SJSA1 (cell line): ENCODE measurements at places on chromosomes 7 and 10. TPM values are rescaled to one million over a fixed set of nuclear protein-coding genes. Genes with fewer than 3 reads are reported as not detected.

GRCh38 chr10:2207246-2207922 is 470.1 kb upstream of the ADARB2 start:
- H3K27me3 ChIP-seq = peaks cover 10% of the 10 kb centered on the region
- no peak overlapping the region for H3K4me3 ChIP-seq
- DNase-seq = no peak

- H3K36me3 ChIP-seq = no peaks in the 10 kb centered on the region
- no peak overlapping the region for H3K4me3 ChIP-seq
- DNase-seq = no peak
- H3K27ac ChIP-seq = no peak overlapping the region
Measured at GRCh38 chr7:96739609-96740008, 30.0 kb upstream of the SEM1 start.

TOMM7 gene
- total RNA-seq = 141 and 226 TPM in 2 replicates

GRCh38 chr7:41501006-41501405 is 201.9 kb downstream of the INHBA start:
- H3K36me3 ChIP-seq = no peaks in the 10 kb centered on the region
- H3K4me3 ChIP-seq = no peak overlapping the region
- H3K27ac ChIP-seq = no peak overlapping the region
- H3K27me3 ChIP-seq = no peaks in the 10 kb centered on the region
- no peak for DNase-seq

IFIT1B gene
- total RNA-seq = not detected in 2 replicates

DNA sequence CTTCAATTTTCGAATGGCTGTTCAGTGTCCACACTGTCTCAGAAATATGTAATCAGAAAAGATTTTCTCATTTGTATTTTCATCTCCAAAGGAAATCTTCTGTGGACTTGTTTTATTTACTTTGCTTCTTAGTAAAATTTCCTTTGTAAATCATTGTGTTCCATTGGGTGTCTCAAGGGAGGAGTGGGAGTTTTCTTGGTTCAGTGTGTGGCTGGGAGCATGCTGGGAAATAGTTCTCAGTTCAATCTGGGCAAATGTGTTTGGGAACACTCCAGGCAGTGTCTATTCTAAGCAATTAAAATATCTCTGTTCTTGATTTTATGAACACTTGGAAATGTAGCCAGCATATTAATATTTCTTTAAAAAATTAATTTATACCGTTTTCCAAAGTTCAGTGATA is 1019.8 kb downstream of the CNTNAP2 start:
- H3K36me3 ChIP-seq = no peaks in the 10 kb centered on the region
- H3K27ac ChIP-seq = no peak overlapping the region
- no peaks in the 10 kb centered on the region for H3K27me3 ChIP-seq
- DNase-seq = no peak
- H3K4me1 ChIP-seq = no peaks in the 10 kb centered on the region

NPC1L1 gene
- total RNA-seq = not detected in 2 replicates

GRCh38 chr10:52623761-52624160 is 148.8 kb downstream of the MBL2 start:
- no peak overlapping the region for H3K4me3 ChIP-seq
- H3K4me1 ChIP-seq = no peaks in the 10 kb centered on the region
- DNase-seq = no peak
- H3K27me3 ChIP-seq = no peaks in the 10 kb centered on the region
- H3K27ac ChIP-seq = no peak overlapping the region

DNA sequence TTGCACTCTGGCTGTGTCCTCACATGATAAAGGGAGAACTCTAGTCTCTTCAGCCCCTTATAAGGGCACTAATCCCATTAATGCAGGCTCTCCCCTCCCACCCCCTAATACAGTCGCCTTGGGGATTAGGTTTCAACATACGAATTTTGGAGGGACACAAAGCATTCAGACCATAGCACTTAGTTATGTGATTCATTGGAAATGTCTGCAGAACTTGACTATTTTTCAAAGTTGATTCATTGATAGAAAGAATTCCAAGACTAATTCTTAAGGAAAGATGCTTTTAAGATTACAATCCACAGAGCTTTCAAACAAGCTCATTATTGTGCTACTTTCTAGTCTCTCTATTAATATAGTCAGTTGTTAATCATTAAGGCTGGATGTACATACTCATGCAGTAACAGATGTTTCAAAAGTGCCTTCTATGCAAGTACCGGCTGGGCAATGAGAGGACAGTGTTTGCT is 85.3 kb upstream of the RPA3 start:
- DNase-seq = no peak
- no peak overlapping the region for H3K4me3 ChIP-seq
- peaks cover 9% of the 10 kb centered on the region for H3K4me1 ChIP-seq
- H3K27me3 ChIP-seq = no peaks in the 10 kb centered on the region
- H3K27ac ChIP-seq = no peak overlapping the region

FOXI2 gene
- total RNA-seq = not detected in 2 replicates

DNA sequence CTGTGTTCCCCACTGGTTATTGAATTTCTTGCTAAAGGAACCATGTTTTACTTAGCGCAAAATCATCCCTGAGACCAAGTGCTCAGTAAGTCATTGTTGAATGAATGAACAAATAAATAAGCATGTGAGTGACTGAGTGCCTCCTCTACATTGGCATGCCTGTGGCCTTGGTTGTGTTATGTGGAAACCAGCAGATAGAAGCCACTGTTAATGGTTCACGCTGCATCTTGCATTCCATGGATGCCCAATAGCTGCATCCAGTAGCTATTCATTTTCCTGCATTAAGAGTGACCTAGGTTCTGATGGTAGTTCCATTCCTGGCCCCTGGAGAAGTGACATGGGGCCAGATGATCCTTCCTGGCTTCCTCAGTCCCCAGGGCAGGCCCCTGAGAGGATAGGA is 113.3 kb upstream of the BMPER start:
- H3K4me1 ChIP-seq = no peaks in the 10 kb centered on the region
- H3K27me3 ChIP-seq = 0 out of 2 replicates have a peak, but pooled peaks cover 2% of the 10 kb centered on the region
- H3K4me3 ChIP-seq = no peak overlapping the region
- DNase-seq = no peak
- H3K36me3 ChIP-seq = no peaks in the 10 kb centered on the region

DNA sequence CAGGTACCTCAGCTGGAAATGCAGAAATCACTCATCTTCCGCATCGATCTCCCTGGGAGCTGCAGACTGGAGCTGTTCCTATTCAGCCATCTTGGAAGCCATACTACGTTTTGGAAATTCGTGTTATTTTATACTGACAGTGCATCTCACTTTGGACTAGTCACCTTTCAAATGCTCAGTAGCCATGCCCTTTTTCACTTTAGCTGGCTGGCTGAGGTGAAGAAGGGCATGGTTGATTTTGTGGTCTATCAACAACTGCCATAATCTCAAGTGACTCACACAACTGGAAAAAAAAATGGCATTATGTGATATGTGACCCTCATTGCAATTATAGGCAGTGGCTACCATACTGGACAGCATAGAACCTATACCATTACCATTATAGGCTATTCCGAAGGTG is 100.5 kb downstream of the CCDC71L start:
- H3K36me3 ChIP-seq = peaks cover 16% of the 10 kb centered on the region; the same call in 1 of the 2 replicates
- H3K27ac ChIP-seq = no peak overlapping the region
- no peak for DNase-seq
- no peak overlapping the region for H3K4me3 ChIP-seq
- H3K4me1 ChIP-seq = no peaks in the 10 kb centered on the region

CFAP70 gene
- 0.08 and 0.25 TPM in 2 replicates for total RNA-seq

- peak overlapping the region; percentile 89 for H3K4me3 ChIP-seq
- peak; percentile 76 for DNase-seq
- no peaks in the 10 kb centered on the region for H3K27me3 ChIP-seq
Measured at GRCh38 chr7:2632733-2633537, 1.1 kb downstream of the TTYH3 start.

PAX2 gene
- total RNA-seq = not detected in 2 replicates

GPC2 gene
- 4.4 and 6.5 TPM in 2 replicates for total RNA-seq
